ENCODE measurements at places on chromosomes 13 and 19. TPM values are rescaled to one million over a fixed set of nuclear protein-coding genes. Genes with fewer than 3 reads are reported as not detected.

Gene WASF3
- total RNA-seq: 9.4 TPM

GRCh38 chr13:39020853-39021462 lies 16.9 kb downstream of the PROSER1 start:
- DNase-seq: no peak

Gene GAPDHS
- not detected for total RNA-seq

DNA sequence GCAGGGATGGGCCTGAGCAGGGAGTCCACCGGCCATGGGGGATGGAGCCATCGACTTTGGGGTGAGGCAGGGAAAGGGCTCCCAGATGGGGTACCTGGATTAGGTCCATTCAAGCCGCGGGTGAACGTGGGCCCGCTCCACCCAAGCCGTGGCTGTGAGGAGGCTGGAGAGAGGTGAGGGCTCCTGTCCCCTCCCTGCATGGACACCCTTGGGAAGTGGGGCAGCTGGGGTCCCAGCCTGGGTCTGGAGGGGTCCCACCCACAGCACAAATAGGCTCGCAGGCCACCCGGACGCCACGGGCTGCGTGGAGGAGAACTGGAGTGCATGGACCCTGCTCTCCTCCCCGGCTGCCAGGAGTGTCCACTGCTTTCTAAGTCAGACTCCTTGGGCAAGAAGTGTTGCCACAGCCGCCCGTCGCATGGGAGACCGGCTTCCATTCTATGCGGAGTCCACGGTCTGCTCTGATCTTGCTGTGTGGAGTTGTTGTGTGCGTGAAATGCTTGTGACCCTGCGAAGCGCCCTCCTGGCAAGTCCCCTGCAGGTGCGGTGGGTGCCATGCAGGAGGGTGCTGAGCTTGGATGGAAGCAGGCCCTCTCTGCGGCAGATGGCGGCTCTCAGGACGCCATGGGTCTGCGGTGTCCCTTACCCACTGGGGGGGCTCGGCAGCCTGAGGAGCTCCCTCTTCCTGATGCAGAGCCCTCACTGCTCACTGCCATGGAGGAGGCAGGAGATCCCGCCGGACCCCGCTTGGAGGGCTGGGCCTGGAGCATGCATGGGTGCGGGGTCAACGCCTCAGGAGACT lies 2.0 kb downstream of the DAZAP1 start:
- DNase-seq: no peak

DNA sequence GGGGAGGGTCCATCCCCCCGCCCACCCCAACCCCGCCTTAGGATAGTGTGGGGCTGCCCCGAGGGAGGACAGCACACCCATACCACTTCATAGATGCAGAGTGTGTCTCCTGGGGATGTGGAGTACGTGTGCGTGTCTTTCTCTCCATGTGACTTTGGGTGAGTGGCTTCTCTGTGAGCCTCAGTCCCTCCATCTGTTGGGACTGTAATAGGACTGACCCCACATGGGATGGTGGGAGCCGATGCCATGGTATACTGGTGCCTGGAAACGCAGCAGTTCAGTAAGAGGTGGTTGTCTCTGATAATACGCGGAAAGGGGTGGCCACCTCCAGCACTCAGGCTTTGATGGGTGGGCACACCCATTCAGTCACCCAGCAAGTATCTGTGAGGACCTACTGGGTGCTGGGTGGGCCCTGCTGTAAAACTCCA lies 816 bp upstream of the PRKD2 start:
- DNase-seq: no peak

DNA sequence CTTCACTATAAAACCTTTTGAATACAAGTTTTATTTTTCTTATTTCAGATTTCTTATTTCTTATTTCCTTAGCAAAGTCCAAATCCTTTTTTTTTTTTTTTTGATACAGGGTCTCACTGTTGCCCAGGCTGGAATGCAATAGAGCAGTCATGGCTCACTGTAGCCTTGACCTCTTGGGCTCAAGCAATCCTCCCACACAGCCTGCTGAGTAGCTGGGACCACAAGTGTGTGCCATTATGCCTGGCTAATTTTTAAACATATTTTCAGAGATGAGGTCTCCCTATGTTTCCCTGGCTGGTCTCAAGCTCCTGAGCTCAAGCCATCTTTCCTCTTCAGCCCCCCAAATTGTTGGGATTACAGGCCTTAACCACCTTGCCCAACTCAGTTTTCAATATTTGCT lies 334.3 kb downstream of the DLEU7 start:
- no peak for DNase-seq

Gene CGB8
- not detected for total RNA-seq

DNA sequence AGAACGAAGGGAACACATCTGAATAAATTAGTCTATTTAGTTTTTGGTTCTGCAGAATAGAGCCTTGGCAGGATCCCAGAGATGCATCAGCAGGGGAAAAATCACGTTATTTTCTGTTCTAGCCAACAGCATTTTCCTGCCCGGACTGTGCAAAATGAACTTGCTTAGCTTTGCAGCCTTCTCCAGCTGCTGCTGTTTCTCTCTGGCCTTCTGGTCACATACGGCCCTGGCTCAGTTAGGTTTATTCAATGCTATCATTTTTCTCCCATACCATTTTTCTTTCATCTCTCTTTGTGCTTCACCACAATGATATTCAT lies 110.4 kb upstream of the KL start:
- no peak for DNase-seq

DNA sequence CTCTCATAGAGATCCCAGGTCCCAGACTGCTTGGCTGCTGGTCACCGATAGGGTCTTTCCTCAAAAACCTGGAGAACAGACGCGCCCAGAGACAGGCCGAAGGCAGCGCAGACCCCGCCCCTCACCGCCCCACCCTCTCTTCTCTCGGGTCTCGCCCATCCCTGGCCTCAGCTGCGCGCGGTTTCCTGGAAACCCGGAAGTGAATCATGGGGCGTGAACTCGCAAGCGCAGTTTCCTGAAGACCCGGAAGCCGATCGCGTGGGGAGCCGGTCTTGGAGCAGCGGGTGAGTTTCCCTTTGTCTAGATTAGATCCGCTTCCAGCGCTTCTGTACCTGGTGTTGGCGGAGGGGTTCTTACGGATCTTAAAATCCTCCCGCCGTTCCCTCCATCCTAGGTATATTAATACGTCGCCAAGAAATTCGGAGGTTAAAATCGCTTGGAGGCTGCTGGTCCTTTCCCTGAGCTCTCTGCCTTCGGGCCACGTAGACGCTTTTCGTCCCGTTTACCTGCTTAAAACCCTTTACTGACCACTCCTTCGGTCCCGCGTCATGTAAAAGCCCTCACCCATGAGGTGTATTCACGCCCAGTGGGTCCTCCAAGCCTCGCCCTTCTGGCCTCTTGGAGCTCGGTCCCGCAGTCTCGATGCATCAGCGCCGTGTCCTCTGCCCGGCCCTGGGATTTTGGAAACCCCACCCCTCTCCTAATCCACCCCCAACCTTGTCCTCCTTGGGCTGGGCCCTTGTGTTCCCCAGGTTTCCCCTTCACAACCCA lies at the start of gene ZNF578:
ZNF578 (plus strand) TSS at position 230 of the 771 bp plus-strand sequence. CDS start 48,293 bp downstream, outside the sequence.
- DNase-seq: no peak

DNA sequence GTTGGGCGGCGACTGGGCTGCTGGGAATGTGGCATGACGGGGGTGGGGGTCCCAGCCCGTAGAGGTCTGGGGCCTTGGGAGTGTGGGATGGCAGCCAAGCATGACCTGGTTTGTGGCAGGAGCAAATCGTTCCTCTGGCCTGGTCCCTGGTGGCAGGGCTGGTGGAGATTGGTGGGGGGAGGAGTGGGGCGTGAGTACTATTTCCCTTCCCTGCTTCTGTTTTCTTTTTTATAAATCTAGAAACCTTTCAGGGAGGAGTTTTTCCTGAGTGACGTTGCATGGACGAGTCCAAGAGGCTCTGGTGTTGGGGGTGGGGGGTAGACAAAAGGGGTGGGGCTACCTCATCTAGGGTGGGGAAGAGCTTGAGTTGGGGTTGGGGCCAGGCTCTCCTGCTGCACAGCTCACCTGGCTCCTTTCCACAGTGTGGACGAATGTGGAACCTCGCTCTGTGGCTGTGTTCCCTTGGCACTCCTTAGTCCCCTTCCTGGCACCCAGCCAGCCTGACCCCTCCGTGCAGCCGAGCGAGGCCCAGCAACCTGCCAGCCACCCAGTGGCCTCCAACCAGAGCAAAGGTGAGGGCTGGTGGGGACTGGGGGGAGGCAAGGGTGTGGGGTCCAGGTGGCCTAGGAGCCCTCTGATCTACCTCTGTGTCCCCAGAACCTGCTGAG lies 15.4 kb upstream of the PRR19 start:
- DNase-seq: no peak

- DNase-seq: no peak
Measured at GRCh38 chr13:59513686-59514085, 650.0 kb downstream of the DIAPH3 start.

GRCh38 chr13:109246001-109246400 lies 540.4 kb downstream of the IRS2 start:
- no peak for DNase-seq

GRCh38 chr19:40286971-40287421 lies 1.9 kb upstream of the AKT2 start:
- no peak for DNase-seq

Gene ZNF433
- 5.5 TPM for total RNA-seq

GRCh38 chr19:53962887-53963431 lies at the start of gene CACNG8:
TSS of gene CACNG8 (plus strand) at chr19:53962937.
- no peak for DNase-seq

DNA sequence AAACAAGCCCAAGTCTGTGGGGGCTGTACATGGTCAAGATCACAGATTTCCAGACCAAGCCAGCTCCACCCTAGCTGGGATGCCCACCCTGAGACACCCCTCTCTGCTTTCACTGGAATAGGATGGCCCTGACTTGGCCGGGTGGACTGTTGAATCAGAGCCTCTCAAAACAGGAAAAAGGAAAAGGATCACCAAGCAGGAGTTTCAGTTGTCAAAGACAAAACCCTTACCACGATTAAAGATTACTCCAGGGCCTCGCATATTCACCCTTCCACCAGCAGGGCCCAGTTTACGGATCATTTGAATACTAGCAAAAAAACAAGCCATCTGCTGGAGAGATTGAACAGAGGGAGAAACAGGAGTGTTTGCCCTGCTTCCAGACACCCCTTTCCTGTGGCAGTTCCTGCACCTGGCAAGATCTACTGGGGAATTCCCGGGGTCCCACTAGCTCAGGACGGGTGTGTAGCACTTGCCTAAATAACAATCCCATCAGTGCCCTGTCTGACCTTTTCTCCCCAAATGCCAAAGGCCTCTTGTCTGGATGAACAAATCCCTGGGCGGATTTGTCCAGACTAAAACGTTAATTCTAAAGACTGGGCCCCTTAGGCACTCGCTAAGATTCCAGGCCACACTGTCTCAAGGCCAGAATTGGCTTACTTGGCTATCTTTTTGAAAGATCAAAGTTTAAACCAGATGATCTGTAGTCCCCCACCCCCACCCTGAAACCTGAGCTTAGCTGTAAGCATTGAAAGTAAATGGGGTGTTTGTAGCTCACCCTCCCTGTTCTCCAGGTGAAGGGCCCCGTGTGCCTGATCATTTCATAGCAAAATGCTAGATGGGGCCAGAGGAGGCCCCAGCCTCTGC lies 38.4 kb downstream of the ACTN4 start:
- no peak for DNase-seq

Gene GPR12
- not detected for total RNA-seq

GRCh38 chr13:29562786-29563438 lies 32.6 kb downstream of the SLC7A1 start:
- no peak for DNase-seq

Gene CD79A
- total RNA-seq: not detected

DNA sequence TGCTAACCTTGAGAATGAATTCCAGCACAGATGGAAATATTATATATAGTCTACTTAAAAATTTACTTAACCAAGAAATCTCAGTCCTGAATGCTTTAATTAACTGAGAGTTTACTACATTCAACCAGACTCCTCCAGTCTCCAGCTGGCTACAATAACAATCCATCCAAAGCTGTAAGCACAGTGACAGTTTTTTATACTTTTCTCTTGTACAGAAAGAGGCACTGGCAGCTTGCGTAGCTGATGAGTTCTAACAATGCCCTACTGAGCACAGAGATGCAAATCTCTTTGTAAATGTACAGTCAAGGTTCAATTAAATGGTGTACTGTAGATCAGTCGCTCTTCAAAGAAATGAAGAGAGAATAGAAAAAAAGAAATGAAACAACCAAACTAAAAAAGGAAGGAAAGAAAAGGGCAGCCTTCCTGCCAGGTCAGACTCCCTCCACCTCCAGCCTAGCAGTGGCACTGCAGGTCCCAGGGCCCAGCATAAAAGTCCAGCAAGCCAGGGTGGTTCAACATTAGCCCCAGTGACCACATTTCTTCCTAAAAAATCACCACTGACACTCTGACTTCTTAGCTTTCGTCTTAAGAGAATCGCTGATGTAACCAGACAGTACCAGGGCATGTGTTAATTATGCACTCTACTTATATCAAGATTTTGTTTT lies 88.4 kb downstream of the SACS start:
- no peak for DNase-seq

Gene FSTL3
- total RNA-seq: 280 TPM

DNA sequence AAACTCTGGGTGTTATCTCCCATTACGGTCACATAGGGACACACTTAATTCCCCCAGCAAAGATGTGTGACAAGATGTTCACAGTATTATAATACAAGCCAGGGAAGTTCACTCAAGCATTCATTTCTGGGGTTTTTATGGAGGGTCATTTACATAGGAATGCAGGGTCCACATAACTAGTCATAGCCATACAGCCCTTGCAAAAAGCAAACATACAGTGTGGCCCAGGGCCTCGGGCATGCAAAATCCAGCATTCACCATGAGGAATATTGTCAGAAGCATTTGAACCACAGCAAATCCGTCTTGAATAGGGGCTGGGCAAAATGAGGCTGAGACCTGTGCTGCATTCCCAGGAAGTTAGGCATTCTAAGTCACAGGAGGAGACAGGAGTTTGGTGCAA lies 13.0 kb upstream of the ZNF460 start:
- no peak for DNase-seq

Gene ZNF790
- total RNA-seq: 4.1 TPM

Gene SLC1A5
- total RNA-seq: 105 TPM

Gene WDR88
- total RNA-seq: not detected

DNA sequence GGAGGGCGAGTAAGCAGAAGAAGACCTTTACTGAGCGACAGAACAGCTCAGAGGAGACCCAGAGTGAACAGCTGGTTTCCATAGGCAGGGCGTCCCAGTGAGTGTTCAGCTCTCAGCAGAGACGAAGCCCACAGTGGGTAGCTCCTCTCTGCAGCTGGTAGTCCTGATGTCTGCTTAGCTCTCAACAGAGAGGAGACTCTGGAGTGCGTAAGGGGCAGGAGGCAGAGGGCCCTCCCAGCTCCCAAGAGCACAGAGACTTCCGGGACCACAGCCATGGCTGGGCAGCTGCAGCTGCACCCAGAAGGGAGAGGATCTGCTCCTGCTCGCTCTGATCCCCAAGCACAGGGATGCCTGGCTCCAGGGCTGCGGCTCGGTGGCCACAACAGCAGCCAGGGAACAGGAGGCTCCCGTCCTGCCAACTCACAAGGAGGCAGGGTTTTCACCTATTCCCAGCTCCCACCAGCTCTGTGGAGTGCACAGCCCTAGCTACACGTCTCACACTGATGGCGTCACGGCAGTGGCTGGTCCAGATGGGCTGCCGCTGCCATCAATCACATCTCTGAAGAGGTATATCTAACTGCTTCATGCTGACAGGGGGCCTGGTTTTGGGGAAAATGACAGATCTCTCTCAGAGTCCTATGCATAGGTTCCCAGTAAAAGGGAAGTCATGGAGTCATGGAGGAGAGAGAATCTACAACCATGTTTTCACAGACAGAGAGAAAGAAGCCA lies 2660.1 kb upstream of the PCDH20 start:
- no peak for DNase-seq

All from glomerular endothelial cell (primary cell).